NAMALWA (cell line): ENCODE measurements at places on chromosomes 4 and X.

GRCh38 chr4:153040677-153041076, 104.6 kb downstream of the FHDC1 start:
- DNase-seq, result no peak

DNA sequence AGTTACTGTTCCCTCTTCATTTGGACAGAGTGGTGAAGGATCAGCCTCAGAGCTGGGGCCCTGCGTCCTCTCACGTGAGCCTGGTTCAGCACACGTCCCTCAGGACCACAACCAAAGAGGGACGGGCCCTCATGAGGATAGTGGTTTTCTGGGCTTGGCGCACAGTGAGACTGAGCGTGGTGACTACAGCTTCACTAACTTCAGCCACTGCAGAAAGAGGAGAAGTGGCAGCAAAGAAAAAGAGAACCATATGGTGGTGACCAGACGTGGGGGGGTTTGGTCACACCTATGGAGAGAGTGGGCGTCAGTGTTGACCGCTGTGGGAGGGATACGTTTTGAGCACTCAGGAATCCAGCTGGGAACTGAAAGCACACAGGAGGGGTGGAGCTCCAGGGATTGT, 21.8 kb upstream of the TNIP3 start:
- DNase-seq, result no peak

GRCh38 chr4:5822619-5823018, 70.3 kb downstream of the CRMP1 start:
- no peak for DNase-seq

DNA sequence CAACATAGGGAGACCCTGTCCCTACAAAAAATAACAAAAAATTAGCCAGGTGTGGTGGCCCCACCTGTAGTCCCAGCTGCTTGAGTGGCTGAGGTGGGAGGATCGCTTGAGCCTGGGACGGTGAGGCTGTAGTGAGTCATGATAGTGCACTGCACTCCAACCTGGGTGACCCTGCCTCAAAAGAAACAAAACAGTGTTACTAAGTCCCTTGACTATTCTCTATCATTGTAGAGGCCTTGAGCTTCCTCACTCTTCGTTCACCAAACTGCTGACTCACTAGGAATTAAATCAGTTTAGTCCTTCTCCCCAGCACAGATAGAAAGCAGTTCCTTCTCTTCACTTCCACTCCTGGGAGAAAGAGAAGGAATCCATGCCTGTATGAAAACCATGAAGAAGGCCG, 14.5 kb downstream of the CDS1 start:
- no peak for DNase-seq

DNA sequence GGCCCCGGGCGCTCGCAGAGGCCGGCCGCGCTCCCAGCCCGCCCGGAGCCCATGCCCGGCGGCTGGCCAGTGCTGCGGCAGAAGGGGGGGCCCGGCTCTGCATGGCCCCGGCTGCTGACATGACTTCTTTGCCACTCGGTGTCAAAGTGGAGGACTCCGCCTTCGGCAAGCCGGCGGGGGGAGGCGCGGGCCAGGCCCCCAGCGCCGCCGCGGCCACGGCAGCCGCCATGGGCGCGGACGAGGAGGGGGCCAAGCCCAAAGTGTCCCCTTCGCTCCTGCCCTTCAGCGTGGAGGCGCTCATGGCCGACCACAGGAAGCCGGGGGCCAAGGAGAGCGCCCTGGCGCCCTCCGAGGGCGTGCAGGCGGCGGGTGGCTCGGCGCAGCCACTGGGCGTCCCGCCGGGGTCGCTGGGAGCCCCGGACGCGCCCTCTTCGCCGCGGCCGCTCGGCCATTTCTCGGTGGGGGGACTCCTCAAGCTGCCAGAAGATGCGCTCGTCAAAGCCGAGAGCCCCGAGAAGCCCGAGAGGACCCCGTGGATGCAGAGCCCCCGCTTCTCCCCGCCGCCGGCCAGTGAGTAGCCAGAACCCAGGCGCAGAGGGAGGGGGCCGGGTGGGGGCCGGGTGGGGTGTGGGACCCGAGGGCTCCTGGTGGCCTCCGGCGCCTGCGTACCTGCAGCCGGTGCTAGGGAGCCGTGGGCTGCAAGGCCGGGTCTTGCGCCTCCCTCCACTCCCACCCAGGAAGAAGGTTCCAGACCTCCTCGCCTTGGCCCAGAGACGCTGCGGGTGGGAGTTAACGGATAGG, 534 bp downstream of the MSX1 start:
- no peak for DNase-seq

DNA sequence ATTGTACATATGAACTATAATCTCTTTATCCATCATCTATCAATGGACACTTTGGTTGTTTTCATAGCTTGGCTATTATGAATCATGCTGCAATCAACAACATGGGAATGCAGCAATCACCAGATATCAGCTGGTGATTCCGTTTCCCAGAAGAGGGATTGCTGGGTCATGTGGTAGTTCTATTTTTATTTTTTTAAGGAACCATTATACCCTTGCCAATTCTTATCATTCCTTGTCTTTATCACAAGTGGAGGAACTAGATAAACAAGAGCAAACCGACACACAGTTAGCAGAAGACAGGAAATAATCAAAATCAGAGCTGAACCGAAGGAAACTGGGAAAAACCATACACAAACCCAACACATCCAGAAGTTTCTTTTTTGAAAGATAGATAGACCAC, 14.5 kb upstream of the LNX1 start:
- no peak for DNase-seq

- no peak for DNase-seq
These were observed 130.1 kb downstream of the CEP135 start for GRCh38 chr4:56078866-56079265.

DNA sequence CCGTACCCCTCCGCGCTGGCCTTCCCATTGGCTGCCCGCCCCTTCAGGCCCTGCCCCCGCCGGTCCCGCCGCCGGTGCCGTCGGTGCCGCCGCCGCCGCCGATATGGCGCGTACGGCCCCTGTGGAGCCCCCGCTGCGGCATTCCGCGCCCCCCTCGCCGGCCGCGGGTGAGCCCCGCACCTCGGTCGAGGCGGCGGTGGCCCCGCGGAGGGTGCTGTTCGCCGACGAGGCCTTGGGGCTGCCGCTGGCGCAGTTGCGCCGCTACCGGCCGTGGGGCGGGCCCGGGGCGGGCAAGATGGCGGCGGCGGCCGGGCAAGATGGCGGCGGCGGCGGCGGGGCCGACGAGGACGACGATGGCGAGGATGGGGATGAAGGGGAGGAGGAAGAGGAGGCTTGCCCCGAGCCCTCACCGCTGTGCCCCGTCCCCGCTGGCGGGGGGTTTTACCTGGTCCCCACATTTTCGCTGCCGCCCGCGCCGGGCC, at the start of gene PPP1R3F:
TSS of gene PPP1R3F (plus strand) at position 27 of the 482 bp plus-strand sequence. CDS start at position 104, 77 bp downstream.
- no peak for DNase-seq

DNA sequence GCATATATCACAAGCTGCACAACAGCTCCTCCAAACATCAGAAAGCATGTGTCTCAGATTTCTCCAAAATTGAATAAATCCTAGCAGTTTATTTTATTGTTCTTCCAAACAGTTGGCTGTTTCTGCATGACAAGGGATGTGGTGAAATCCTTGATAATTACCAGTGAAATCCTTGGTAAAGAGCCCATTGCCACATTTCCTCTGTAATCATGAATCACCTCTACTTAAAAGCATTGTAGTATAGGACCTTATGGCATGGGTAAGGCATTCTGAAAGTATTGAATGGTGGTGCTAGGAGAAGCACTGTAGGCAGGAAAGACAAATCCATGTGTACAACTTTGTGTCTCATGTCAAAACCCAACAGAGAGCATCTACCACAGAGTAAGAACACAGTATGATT, 135.8 kb upstream of the NDST3 start:
- DNase-seq, result no peak

DNA sequence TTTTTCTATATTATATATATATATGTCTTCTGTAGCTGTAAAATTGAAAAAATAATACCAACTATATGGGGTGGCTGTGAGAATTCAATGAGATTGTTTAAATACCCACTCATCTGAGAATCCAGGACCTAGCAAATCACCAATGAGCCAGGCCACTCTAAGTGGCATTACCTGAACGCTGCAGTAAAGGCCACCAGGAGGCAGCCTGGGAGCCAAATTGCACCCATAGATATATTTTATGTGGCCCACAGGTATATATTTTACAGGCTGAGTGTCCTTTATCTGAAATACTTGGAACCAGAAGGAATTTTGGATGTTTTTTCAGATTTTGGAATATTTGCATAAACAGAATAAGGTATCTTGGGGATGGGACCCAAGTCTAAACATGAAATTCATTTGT, 58.2 kb upstream of the C4orf50 start:
- DNase-seq, result peak; percentile 28

- no peak for DNase-seq
These were observed 92.0 kb upstream of the TNIP3 start for GRCh38 chr4:121255986-121256750.

- DNase-seq, result no peak
These were observed 143.4 kb upstream of the VCX3A start for GRCh38 chrX:6678313-6678712.

GRCh38 chr4:130659320-130659719, 1563.4 kb downstream of the C4orf33 start:
- DNase-seq, result no peak

DNA sequence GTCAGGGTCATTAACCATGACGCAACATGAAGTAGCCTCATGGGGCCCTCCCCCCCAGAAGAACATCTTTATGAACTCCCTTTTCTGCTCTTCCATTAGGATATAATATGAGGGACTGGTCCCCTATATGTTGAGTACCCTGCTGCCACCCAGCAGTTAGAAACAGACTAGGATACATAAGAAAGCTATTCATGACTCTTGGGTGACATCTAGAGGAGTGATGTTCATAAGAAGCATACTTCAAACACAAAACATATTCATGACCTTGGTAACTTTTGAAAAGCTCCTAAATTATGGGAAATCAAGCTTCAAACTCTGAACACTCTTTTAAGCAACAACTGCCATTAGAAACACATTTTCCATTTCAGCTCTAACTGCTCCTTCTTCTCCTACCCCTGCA, 155.2 kb upstream of the SPIN4 start:
- peak; percentile 50 for DNase-seq

DNA sequence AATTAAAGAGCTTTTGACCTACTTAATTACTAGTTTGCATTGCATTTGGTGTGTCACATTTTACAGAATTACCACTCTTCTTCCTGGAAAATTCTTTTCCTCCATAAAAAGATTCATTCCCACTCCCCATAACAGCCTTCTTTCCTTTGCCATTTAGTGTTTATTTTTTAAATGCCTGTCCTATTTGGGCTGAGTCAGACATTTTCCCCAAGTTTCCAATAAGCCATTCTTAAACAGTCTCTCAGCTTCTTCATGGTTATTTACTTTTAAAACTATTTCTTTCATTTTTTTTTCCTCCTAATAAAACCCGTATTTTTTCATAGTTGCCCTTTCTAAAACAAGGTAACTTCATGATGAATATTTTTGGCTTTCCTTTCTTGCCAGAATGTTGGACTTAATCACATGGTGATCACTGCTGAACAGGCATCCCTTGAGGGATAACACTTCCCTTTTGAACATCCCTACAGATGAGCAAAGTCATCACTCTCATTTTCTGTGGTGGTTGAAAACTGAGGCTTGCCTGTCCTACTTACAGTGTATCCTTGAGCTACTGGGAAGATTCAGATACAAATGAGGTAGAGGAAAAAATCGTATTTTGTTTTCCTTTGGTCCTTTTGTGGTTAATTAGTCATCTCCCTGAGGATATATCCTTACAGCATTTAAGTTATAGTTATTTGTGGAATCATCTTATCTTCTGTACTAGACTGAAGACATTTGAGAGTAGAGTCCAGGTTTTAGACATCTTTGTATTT, 520.5 kb upstream of the NR3C2 start:
- no peak for DNase-seq

DNA sequence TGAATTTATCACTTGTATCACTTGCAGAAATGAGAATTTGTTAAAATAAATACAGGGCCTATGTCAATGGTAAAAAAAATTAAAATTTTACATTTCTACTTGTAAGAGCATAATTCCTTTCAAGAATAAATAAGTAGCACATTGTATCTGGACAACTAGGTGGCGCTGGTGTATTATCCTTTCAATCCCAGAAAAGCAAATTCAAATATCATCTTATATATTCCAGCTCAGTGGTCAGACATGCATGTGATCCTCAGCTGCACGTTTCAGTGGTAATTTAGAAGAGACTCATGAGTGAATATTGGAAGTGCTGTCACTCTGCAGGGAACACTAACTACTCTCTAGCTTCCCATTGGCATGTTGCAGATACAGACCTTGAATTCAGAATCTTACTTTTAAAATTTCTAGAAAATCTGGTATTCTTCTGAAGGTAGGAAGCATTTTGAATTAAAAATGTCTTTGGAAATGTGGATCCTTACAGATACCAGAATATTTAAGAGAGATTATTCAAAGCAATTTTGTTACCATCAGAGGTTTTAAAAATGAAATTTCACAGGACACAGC, 1414.7 kb upstream of the TENM3 start:
- peak; percentile 67 for DNase-seq

DNA sequence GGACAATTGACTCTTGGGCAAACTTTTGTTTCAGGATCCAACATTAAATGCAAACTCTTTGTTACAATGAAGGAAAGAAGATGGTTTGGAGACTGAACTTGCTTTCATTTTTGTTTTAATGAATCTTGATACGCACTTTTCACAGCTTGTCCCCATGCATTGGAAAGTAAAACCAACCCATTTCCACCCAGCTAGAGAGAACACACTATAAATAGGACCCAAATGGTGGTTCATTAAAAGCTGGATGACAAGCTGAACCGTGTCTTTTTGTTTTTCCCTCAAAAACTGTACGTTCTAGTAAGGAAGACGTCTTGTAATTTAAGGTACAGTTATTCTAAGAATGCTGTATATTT, 95.3 kb upstream of the EGFL6 start:
- no peak for DNase-seq

DNA sequence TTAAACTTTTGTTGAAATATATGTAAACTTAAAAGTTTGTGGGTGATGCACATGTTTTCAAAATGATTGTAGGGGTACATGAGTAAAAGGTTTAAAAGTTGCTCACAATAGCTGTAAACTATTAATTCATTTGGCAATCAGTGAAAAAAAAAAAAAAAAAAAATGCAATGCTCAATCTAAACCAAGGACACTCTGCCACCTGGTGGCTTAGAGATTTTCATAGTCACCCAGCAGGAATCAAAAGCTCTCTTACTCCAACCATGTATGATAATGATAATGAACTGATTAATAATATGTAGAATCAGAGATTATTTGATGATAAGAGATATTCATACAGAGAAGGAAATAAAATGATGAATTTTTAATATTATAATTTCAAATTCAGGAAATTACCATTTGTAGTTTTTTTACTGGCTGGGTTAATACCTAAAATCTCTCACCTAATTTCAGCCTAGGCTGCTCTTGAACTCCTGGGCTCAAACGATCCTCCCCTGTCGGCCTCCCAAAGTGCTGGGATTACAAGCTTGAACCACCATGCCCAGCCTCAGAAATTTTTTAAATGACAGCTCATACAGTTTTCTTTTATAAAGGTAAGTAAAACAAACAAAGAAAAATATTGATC, 46.9 kb upstream of the SLC25A4 start:
- DNase-seq, result peak; percentile 73

- peak; percentile 31 for DNase-seq
These were observed 806.3 kb downstream of the STIM2 start for GRCh38 chr4:27666943-27667342.

DNA sequence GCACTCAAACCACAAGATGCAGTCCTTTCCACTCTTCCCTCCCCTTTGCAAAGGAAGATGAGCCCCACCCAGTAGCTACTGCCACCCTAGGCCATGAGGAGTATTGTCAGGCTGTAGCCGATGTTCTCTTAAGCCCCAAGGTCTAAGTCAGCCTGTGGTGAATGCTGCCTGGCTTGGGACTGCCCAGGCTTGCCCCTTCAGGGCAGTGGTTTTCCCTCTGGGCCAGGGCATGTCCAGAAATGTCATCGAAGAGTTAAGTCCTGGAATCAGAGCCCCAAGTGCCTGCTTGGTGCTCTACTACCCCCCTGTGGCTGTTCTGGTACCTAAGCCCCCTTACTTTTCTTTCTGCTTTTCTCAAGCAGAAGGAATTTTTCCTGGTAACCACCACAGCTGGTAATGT, 11.8 kb upstream of the PGK1 start:
- DNase-seq, result peak; percentile 13
